ENCODE measurements at places on chromosomes 4 and X. TPM values are rescaled to one million over a fixed set of nuclear protein-coding genes. Genes with fewer than 3 reads are reported as not detected.

Gene ARHGAP4
- total RNA-seq: 14.8 TPM

Gene FAM9B
- total RNA-seq: not detected

- no peak for DNase-seq
These were observed 117.2 kb downstream of the TMEM144 start for GRCh38 chr4:158327525-158327924.

GRCh38 chr4:145847764-145848163 lies 90.9 kb downstream of the ZNF827 start:
- no peak for DNase-seq

GRCh38 chrX:2664502-2664901 lies 26.6 kb upstream of the CD99 start:
- no peak for DNase-seq

GRCh38 chr4:5905714-5906113 lies 12.8 kb upstream of the CRMP1 start:
- no peak for DNase-seq

All from lower leg skin (tissue), 4 donors.